Fibroblast of skin of left biceps (primary cell): ENCODE measurements at places on chromosomes 3 and 15.

DNA sequence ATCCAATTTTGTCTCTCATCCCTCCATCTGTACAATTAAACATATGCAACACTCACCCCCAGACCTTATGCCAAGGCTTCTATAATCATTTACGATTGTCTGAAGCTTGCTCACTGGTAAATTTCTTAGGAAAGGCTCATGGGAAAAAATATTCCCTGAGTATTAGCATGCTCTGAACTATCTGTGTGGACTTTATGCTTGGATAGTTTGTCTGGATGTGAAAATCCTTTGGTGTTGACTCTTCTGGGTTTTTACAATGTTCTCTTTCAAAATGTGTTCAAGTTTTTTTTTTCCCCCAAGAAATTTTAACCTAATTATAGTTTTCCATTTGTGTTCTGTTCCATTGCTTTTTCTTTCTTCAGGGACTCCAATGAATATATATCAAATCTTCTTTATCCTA, 19.9 kb upstream of the TTBK2 start:
- no peak for DNase-seq

DNA sequence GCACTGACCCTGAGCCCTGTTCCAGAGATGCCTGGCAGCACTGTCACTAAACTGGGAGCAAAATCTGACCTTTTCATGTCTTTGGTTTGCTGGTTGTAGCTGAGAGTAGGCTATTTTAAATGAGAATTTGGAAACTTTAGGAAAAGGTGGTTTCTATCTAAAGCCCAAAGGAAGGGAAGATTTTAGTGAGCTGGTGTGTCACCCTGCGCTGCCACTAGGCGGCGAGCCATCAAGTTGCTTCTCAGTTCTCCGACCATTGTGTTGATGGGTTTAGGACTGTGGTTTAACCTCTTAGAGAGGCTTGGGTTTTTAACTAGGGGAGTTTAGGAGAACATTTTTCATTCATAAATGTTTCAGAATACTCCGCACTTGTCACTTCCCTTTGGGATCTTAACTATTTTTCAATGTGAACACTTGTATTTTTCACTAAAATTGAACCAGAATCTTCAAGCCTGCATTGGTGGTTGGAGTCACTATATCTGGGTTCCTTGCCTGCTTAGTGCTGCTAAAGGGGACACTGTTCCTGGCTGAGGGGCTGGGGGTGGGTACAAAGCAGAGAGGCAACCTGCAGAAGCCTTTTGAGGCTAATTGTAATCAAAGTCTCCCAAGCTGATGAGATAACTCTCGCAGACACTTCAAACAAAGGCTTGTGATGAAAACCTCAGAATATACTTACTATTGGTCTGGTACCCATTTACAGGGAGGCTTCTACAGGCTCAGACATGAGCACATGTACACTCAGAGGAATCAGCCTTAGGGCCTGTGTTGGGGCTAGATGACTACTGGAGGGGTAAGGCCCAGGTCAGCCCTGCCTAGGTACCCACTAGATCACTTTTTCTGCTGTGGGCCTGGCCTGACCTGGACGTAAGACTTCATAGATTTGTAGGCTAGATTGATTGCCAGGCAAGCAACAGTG, 16.8 kb downstream of the EXOSC7 start:
- DNase-seq, result no peak

DNA sequence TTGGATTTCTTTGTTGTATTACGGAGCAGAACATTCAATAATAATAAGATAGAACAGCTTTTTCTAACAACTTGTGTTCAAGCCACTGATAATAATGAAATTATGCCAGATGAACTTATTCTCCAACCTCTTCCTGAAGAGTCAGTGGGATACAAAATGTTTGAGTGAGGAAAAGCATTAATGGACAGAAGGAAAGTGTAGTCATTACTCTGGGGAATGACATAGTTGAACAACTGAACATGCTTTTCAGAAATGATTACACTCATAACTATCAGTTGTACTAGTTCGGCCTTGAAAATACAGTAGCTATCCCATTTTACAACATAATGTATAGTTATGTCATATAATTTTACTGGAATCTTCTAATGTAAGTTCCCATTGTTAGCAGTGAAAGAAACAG, 55.9 kb downstream of the ALCAM start:
- DNase-seq, result no peak

GRCh38 chr3:175258763-175259162, 399.6 kb downstream of the NAALADL2 start:
- no peak for DNase-seq

DNA sequence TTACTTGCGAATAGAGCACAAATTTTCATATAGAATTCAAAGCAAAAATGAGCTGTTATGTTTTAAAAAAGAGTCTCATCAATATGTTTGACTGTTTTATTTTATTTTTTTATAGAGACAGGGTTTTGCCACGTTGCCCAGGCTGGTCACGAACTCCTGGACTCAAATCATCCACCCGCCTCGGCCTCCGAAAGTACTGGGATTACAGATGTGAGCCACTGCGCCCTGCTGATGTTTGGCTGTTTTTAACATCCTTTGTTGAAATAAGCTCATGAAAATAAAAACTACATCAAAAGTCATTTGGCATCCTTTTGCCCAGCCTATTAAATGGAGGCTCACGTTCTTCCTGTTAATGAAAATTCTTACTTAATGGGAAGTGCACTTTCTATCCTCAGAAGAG, 154.7 kb downstream of the ATP10A start:
- no peak for DNase-seq
